ENCODE measurements at places on chromosomes 7 and 10. TPM values are rescaled to one million over a fixed set of nuclear protein-coding genes. Genes with fewer than 3 reads are reported as not detected.

DNA sequence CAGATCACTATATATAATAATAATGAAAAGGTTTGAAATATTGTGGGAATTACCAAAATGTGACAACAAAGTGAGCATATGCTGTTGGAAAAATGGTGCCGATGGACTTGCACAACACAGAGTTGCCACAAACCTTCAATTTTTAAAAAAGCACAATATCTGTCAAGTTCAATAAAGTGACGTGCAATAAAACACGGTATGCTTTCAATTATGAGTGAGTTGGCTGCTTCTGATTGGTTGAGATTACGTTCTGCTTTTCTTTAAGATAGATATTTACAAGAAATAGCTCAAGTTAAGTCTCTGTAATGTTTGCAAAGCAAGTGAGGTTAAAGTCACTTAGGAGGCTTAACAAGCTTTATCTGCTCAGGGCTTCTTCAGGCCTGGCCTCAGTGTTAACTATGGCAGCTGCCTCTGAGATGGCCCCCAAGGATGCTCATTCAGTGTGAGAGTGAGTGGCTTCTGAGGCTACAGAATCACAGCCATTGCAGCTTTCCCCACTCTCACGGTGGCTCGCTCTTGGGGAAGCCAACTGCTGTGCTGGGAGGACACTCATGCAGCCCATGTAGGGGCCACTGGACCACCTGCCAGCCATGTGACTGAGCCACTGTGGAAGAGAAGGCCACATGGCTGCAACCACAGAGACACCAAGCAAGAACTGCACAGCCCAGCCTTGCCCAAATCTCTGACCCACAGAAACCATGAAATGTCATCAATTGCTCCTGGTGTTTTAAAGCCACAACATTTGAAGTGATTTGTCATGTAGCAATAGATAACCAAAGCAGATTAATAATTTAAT is 78.3 kb upstream of the TMEM72 start:
- DNase-seq: no peak

- no peak for DNase-seq
Observed at GRCh38 chr10:43260117-43260761, 6.6 kb downstream of the RASGEF1A start.

DNA sequence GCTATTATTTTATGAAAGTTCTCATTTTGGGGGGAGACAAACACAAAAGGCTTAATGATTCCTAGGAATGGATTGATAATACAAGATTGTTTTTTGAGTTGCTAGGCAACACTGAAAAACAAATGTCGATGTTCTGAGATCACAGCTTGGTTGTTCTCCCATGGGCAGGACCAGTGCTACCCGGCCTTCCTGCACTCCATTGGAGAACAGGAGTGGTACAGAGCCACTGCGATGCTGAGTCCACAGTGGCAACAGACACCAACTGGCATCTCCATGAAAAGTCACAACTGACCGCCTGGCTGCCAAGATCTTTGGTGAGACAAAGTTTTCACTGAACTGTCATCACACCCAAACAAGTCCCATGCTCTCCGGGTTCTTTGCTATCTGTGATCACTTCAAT is 68.9 kb upstream of the NMT2 start:
- DNase-seq: peak; percentile 60

- DNase-seq: no peak
Observed at GRCh38 chr10:76049581-76050290, 618.3 kb downstream of the LRMDA start.

- DNase-seq: no peak
Observed at GRCh38 chr7:106047818-106048705, 64.0 kb downstream of the SYPL1 start.

GRCh38 chr7:40329601-40330153 is 194.9 kb downstream of the SUGCT start:
- peak; percentile 14 for DNase-seq

Gene PNLIP
- not detected for total RNA-seq

Gene LRRN3
- not detected for total RNA-seq

Gene JMJD1C
- 73.1 TPM for total RNA-seq

Gene PTPN20
- 5.1 TPM for total RNA-seq

Gene CAV2
- 76.4 TPM for total RNA-seq
